IMR-90 (cell line): ENCODE measurements at places on chromosomes 2 and 18. TPM values are rescaled to one million over a fixed set of nuclear protein-coding genes. Genes with fewer than 3 reads are reported as not detected.

The STON1 gene
- 5.7 and 6.9 TPM in 2 replicates for total RNA-seq

The TUBA4B gene
- total RNA-seq: not detected in 2 replicates

The B4GALT6 gene
- total RNA-seq: 0.83 and 3.9 TPM in 2 replicates

The REL gene
- total RNA-seq: 4.3 and 5.3 TPM in 2 replicates

The BCL11A gene
- 1.1 and 1.7 TPM in 2 replicates for total RNA-seq

The CABYR gene
- total RNA-seq: 3.6 and 4.1 TPM in 2 replicates

The ABHD1 gene
- not detected in 2 replicates for total RNA-seq

The TMEM178A gene
- 0.18 and 0.28 TPM in 2 replicates for total RNA-seq

The FZD7 gene
- 62.4 and 81.1 TPM in 2 replicates for total RNA-seq

The CRACDL gene
- not detected in 2 replicates for total RNA-seq

The CCDC141 gene
- total RNA-seq: under 0.01 TPM in 1 of 2 replicates, not detected in the other

The EPG5 gene
- 104 and 114 TPM in 2 replicates for total RNA-seq

The CCDC148 gene
- 0.18 and 0.56 TPM in 2 replicates for total RNA-seq

GRCh38 chr2:142136571-142136970, 5.8 kb upstream of the LRP1B start:
- no peak overlapping the region for H3K27ac ChIP-seq
- no peak for DNase-seq
- no peak overlapping the region for H3K4me3 ChIP-seq
- no peaks in the 10 kb centered on the region for H3K36me3 ChIP-seq

DNA sequence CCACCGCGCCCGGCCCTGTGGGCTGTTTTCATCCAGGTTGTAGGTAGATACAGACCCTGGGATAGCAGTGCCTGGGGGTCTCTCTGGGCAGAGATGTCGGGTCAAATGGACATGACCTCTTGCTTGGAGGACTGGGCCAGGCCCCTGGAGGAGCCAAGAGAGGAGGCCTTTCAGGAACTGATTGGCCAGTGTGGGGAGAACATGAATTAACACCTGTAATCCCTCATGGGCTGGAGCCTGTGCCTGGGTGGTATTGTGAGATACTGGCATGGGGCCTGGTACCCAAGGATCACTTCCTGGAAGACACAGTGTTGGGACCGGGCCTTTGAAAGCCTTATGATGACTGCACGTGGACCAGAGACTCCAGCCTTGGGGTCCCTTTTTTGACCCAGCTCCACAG, 158.7 kb upstream of the SKOR2 start:
- no peak overlapping the region for H3K27ac ChIP-seq
- no peaks in the 10 kb centered on the region for H3K4me1 ChIP-seq
- H3K27me3 ChIP-seq: no peaks in the 10 kb centered on the region
- no peaks in the 10 kb centered on the region for H3K36me3 ChIP-seq

- H3K27ac ChIP-seq: no peak overlapping the region
- peaks cover 33% of the 10 kb centered on the region for H3K4me1 ChIP-seq
- H3K27me3 ChIP-seq: no peaks in the 10 kb centered on the region
- no peak for DNase-seq
- no peak overlapping the region for H3K4me3 ChIP-seq
These were observed 13.6 kb downstream of the SPEG start for GRCh38 chr2:219448099-219448775.

GRCh38 chr18:23416298-23416697, 36.8 kb upstream of the RIOK3 start:
- no peak overlapping the region for H3K27ac ChIP-seq
- H3K27me3 ChIP-seq: no peaks in the 10 kb centered on the region
- H3K36me3 ChIP-seq: no peaks in the 10 kb centered on the region; the same call in 1 of the 2 replicates

GRCh38 chr2:38214209-38214717, 138.3 kb upstream of the CYP1B1 start:
- no peak overlapping the region for H3K4me3 ChIP-seq
- H3K27me3 ChIP-seq: peaks cover 18% of the 10 kb centered on the region
- H3K36me3 ChIP-seq: no peaks in the 10 kb centered on the region
- H3K27ac ChIP-seq: no peak overlapping the region
- DNase-seq: no peak
- H3K4me1 ChIP-seq: no peaks in the 10 kb centered on the region; the same call in 1 of the 2 replicates

- H3K36me3 ChIP-seq: peaks cover 7% of the 10 kb centered on the region
- H3K27ac ChIP-seq: no peak overlapping the region
- no peak overlapping the region for H3K4me3 ChIP-seq
- H3K4me1 ChIP-seq: peaks cover 13% of the 10 kb centered on the region
These were observed 286.0 kb upstream of the CCDC68 start for GRCh38 chr18:55245211-55245614.

- no peaks in the 10 kb centered on the region for H3K27me3 ChIP-seq
- no peak overlapping the region for H3K27ac ChIP-seq
- H3K36me3 ChIP-seq: no peaks in the 10 kb centered on the region
- H3K4me3 ChIP-seq: no peak overlapping the region
- DNase-seq: no peak
These were observed 39.5 kb downstream of the INO80C start for GRCh38 chr18:35458271-35458670.

- H3K4me1 ChIP-seq: no peaks in the 10 kb centered on the region
- H3K4me3 ChIP-seq: no peak overlapping the region
- no peak for DNase-seq
- no peaks in the 10 kb centered on the region for H3K27me3 ChIP-seq
- no peak overlapping the region for H3K27ac ChIP-seq
These were observed 26.2 kb upstream of the ARHGEF4 start for GRCh38 chr2:130810490-130810889.

DNA sequence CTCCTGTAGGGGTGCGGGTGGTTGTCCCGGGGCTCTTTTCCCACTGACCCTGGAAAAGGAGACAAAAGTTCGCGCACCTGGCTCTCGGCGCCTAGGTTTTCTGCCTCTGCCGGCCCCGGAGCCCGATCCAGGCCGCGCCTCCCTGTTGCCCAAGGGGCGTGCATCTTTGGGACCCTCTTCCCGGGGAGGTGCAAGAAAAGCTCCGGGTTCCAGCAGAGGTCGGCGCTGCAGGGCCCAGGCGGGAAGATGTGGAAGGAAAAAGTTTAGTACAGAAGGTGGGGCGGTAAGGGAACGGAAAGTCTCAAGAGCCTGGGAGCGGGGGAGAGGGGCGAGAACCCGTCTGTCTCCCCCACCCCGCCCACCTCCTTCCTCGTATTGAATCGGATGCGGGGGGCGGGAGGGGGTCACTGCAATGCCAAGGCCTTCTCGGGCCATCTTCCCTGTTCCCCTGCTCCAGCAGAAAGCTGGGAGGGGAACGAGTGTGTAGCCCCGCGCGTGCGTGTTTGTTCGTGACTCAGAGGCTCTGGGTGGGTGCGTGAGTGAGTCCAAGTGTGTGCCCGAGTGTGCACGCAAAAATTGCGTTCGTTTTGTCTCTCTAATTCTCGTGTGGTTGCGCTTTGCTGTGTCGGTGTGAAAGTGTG, 6.3 kb upstream of the EN1 start:
- no peaks in the 10 kb centered on the region for H3K36me3 ChIP-seq
- no peak for DNase-seq
- no peaks in the 10 kb centered on the region for H3K4me1 ChIP-seq
- no peak overlapping the region for H3K27ac ChIP-seq
- H3K27me3 ChIP-seq: peaks cover 95% of the 10 kb centered on the region

DNA sequence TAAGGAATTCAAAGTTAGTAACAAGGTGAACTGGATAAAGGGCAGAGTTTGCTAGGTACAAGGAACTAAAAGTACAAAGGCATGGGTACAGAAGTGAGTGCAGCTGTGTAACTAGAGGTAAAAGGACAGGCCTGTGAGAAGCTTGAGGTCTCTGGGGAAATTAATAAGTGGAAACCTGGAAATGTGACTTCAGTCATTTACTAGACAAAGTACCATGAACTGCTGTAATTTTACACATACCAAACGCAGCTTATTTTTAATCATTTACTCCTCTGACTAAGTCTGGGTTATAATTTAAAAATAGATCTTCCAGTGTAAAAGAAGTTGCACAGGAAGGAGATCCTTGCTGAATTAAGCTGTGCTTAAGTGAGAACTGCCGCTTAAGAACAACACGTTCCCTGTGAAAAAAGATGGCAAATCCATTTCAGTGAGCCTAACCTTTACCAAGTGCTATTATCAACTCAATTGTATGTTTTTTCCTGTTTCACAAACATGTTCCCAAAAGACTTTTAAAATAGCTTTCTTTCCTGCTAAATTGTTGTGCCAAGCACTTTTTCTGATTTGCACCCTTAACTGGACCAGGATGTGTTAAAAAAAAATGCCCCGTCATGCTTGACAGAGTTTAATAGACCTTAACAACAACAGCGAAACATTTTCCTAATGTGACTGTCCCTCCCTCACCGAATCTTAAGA, 44.3 kb downstream of the CALCRL start:
- H3K27me3 ChIP-seq: no peaks in the 10 kb centered on the region; the same call in 1 of the 2 replicates
- no peaks in the 10 kb centered on the region for H3K36me3 ChIP-seq
- no peak overlapping the region for H3K27ac ChIP-seq
- no peak overlapping the region for H3K4me3 ChIP-seq
- H3K4me1 ChIP-seq: no peaks in the 10 kb centered on the region

- H3K36me3 ChIP-seq: peaks cover 13% of the 10 kb centered on the region
- peaks cover 7% of the 10 kb centered on the region for H3K4me1 ChIP-seq
- H3K27ac ChIP-seq: peak overlapping the region; percentile 10; the same call in 1 of the 2 replicates
- H3K4me3 ChIP-seq: no peak overlapping the region
- no peaks in the 10 kb centered on the region for H3K27me3 ChIP-seq
- DNase-seq: peak; percentile 88
These were observed 214.4 kb upstream of the EPAS1 start for GRCh38 chr2:46082531-46083485.

DNA sequence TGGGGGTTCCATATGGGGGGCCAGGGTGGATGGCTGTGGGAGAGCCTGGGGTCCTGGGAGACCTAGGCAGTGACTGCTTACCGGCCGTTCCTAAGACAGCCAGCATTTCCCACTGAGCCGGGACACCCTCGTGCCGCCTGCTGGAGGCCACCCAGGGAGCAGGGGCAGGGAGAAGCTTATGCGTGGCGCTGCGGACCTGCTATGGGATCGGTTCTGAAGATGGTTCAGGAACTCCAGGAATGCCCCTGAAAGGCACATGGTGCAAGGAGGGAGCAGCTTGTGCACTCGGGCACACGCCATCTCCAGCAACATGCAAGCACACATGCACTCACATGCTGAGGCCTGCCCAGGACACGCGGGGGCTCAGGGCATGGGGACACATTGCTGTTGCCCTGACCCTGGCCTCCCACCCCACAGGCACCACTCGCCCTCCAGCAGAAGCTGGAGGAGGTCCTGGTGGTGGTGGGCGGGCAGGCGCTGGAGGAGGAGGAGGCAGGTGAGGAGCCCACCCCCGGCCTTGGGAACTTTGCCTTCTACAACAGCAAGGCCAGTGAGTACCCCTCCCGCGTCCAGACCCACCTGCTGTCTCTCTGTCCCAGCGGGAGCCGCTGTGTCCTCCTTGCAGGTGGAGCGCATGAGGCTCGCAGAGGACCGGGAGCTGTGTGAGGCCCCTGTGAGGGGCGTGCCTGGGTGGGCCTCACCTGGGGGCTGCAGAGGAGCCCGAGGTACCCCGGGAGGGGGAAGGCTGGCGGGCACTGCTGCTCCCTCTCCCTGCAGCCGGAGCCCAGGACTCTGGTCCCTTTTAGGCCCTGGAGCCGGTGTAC, 4.1 kb downstream of the KLHL30 start:
- no peak overlapping the region; the same call in 1 of the 2 replicates for H3K27ac ChIP-seq
- DNase-seq: no peak
- no peaks in the 10 kb centered on the region for H3K27me3 ChIP-seq
- H3K36me3 ChIP-seq: no peaks in the 10 kb centered on the region
- H3K4me1 ChIP-seq: peaks cover 17% of the 10 kb centered on the region

DNA sequence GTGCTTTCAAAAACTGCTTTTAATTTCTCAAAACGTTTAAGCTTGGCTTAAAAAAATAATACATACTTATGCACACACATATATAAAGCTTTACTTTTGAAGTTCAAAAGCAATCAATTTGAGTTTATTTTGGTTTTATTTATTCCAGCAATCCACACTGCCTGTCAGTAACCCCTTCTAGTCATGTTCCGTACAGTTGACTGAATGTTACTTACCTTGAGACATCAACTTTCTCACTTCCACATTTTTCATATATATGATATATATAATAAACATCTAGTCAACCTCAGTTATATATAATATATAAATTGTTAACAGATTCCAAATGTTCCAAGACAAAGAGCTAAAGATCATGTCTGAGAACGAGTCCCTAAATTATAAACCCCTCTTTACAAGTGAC, 1137.3 kb upstream of the ZEB2 start:
- H3K4me1 ChIP-seq: no peaks in the 10 kb centered on the region
- DNase-seq: no peak
- H3K4me3 ChIP-seq: no peak overlapping the region
- H3K36me3 ChIP-seq: no peaks in the 10 kb centered on the region
- no peaks in the 10 kb centered on the region for H3K27me3 ChIP-seq

GRCh38 chr2:241816431-241817121, 7.6 kb downstream of the NEU4 start:
- no peaks in the 10 kb centered on the region for H3K4me1 ChIP-seq
- no peaks in the 10 kb centered on the region for H3K36me3 ChIP-seq
- DNase-seq: no peak
- H3K27me3 ChIP-seq: peaks cover 12% of the 10 kb centered on the region; the same call in 1 of the 2 replicates

DNA sequence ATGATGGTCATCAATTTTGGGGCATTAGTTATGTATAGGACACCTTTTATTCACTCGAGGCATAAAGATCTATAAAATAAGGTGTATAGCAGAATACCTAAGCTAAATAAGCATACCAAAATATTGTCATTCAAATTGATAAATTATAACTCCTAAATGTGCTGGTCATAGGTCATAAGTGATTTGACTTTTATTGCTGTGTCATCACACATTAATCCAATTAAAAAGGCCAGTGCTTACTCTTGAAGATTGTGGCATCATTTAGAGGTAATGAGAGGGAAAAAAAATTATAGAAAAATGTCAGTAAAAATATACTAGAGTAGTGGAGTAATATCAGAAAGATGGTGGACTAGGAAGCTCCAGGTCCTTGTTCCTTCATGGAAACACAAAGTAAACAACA, 346.9 kb upstream of the LRRTM1 start:
- DNase-seq: no peak
- no peak overlapping the region for H3K27ac ChIP-seq
- no peaks in the 10 kb centered on the region for H3K36me3 ChIP-seq
- no peaks in the 10 kb centered on the region for H3K4me1 ChIP-seq
- H3K4me3 ChIP-seq: no peak overlapping the region

DNA sequence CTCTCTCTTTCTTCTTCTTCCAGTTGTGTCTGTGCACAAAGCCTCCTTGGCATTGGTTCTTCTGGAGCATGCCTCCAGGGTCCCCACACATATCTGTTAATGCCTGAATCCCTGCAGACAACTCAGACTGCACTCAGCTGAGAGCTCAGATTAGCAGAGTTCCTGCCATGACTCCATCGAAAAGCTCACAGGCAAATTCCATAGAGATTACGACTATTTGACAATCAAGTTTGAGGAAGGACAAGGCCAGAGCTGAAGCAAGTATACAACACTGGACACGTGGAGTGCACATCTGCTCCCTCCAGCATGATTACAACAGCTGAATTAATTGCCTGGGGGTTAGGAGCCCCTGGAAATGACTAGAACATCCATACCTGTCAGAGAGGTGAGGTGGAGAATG, 190.7 kb downstream of the INSIG2 start:
- H3K36me3 ChIP-seq: no peaks in the 10 kb centered on the region
- H3K4me3 ChIP-seq: no peak overlapping the region
- H3K27me3 ChIP-seq: peaks cover 2% of the 10 kb centered on the region; the same call in 1 of the 2 replicates
- DNase-seq: no peak
- no peaks in the 10 kb centered on the region for H3K4me1 ChIP-seq

GRCh38 chr18:9738266-9738969, 30.3 kb downstream of the RAB31 start:
- no peak for DNase-seq
- H3K27me3 ChIP-seq: no peaks in the 10 kb centered on the region; the same call in 1 of the 2 replicates
- H3K4me3 ChIP-seq: no peak overlapping the region
- no peaks in the 10 kb centered on the region for H3K36me3 ChIP-seq
- no peak overlapping the region for H3K27ac ChIP-seq

GRCh38 chr18:5527603-5528002, 16.2 kb downstream of the EPB41L3 start:
- peak; percentile 86 for DNase-seq
- no peaks in the 10 kb centered on the region for H3K27me3 ChIP-seq
- H3K27ac ChIP-seq: no peak overlapping the region
- peaks cover 1% of the 10 kb centered on the region; the same call in 1 of the 2 replicates for H3K4me1 ChIP-seq
- no peaks in the 10 kb centered on the region for H3K36me3 ChIP-seq
- no peak overlapping the region for H3K4me3 ChIP-seq
